ENCODE measurements at places on chromosomes 3 and 15.

- DNase-seq: no peak
These were observed 34.6 kb upstream of the GPR149 start for GRCh38 chr3:154464440-154465190.

- no peak for DNase-seq
These were observed 11.5 kb upstream of the TEX9 start for GRCh38 chr15:56353740-56354139.

- DNase-seq: peak; percentile 45
These were observed 46.0 kb downstream of the ALDH1L1 start for GRCh38 chr3:126134219-126134975.

- no peak for DNase-seq
These were observed 79.8 kb upstream of the MDFIC2 start for GRCh38 chr3:70392227-70392626.

GRCh38 chr15:29550834-29551465 lies 271.3 kb downstream of the TJP1 start:
- DNase-seq: no peak

DNA sequence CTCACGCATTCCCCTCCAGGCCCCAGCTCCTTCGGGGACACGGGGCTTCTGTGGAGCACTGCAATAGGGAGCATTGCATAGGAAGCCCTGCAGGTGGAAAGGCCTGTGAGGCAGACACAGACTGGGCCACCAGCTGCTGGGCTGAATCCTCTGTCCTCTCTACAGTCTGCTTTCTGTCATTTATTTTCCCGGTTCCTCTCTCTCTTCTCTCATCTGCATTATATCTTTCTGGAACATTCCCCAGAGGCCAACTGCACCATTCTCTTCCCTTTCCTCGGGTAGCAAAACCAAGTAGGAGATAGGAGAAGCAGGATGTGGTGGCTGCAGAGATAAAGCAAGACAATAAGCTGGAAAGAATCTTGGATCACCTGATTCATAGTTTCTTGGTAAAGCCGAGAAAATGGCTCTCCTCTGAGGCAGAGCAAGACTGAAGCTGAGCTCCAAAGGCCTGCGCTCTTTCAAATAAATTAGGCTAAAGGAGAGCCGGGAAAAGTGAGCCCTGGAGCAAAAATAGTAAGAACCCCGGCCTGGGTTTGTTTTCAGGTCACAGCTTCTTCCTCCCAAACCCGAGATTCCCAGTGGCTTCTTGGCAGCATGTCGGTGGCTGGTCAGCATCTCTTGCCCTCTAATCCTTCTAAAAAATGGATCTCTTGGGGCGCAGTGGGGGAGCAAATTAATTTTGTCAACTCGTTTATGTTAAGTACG lies 5.3 kb downstream of the TM4SF4 start:
- DNase-seq: no peak

- DNase-seq: peak; percentile 14
These were observed 207.1 kb downstream of the TBC1D2B start for GRCh38 chr15:77870195-77871065.

DNA sequence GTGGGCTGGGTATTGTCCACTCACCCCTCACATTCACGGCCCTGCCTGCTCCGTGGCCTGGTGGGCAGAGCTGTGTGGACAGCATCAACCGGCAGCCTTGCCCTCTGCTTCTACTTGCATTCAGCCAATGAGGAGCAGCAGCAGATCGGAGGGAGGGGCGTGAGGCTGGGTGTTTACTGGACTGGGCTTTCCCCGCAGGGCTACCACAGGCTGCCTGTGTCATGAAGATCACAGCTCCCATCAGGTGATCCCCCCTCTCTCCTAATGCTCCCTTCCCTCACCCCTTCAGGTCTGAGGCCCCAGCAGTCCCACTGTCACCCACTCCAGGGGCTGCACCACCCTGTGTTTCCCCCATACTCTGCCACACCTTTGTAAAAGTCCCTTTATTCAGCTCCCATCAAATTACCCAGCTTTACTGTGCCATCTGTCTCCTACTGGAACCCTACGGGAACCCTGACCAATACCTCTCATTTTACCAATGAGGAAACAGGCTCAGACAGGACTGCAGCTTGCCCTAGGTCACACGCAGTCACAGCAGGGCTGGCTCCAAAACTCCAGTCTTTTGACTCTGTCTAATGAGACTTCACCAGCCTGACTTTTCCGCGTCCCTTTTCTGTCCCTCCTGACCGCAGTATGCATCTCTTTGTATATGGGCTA lies 81.1 kb downstream of the MEGF11 start:
- no peak for DNase-seq

DNA sequence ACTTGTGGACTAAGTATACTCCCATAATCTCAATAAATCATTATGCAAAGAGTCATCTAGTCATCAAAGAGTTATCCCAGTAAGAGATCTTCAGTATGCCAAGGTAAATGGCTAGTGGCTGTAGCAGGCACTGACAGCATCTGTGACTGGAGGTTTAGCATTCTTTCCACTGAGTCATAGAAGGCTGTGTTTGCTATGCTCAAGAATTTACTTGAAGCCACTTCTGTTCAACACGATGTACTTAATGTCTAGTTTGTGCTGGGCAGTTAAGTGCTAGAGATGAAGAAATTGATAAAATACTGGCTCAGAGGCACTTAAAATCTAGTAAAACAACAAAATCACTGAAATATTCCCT lies 13.0 kb downstream of the ZBED2 start:
- no peak for DNase-seq

DNA sequence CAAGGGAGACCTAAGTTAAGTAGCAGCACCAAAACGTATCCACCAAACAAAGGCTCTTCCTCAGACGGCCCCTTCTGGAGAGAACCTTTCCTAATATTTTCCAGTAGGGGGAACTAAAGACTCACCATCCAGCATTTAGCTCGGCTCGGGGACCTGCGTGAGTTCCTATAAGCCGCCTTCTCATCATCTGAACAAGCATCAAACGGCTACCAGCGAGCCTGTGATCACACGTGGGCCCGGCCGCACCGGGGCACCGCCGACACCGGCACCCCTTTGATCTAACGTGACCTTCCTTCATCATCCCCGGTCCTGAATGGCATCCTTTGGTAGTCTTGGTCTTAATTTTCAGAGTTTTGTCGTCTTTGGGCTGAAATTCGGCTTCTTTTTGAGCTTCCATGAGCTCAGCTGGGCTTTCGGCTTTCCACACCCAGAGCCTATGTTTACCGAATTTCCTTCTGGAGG lies 1.4 kb upstream of the ROBO2 start:
- DNase-seq: no peak

DNA sequence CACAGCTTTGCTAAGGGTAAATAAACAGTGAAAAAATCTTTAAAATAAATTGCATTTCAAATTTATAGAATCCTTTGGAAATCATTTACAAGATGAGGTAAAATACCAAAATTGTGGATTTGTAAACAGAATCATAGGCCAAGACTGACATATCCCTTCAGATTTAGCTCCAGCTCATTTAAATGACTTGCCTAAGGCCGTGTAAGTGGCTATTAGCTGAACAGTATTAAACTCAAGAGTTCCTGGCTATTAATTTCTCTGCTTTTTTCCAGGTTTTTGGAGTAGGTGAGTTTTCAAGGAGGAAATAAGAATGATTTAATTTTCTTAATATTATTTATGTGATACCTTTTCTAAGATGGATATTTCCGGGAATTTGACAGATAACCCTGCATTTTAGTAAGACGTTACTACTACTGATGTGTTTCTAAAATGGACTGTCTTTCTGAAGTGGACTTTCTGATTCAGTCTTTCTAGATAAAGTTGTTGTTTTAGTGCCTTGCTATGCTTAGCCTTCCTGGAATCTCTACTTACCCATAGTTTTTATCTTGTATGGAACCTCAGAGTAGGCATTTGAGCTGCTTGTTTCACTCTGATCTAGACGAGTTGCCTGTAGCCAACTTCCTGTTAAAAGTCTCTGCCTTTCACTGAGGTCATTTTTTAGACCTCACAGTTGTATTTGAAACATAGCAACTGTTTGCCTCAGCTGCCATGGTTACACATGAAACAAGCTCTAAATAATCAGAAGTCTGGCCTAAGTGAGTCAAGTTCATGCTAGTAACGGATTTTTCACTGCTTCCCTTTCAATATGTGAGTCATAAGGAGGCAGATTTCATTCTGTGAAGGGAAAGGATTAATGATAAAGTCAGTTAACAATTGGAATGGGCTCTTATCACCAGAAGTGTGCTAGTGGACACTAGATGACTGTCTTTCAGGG lies 127.0 kb downstream of the KLHL25 start:
- DNase-seq: peak; percentile 70

DNA sequence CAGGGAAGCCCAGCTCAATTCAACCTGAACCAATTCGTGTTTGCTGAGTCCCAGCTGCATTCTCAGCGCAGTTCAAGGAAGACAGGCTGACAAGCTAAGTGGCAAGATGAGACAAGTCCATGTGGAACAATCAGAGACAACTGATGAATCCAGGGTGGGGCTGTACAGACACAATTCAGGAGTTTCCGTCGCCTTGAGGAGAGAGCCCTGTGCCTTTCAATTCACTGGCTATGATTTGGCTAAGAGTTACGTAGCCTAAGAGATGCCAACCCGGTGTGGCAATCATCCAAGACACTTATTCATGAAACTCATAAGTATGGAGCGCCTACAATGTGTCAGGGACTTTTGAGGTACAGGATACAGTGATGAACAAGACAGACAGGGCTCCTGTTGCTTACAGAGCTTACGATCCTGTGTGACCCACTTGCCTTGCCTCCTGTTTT lies 15.5 kb upstream of the ZBED2 start:
- DNase-seq: peak; percentile 33

DNA sequence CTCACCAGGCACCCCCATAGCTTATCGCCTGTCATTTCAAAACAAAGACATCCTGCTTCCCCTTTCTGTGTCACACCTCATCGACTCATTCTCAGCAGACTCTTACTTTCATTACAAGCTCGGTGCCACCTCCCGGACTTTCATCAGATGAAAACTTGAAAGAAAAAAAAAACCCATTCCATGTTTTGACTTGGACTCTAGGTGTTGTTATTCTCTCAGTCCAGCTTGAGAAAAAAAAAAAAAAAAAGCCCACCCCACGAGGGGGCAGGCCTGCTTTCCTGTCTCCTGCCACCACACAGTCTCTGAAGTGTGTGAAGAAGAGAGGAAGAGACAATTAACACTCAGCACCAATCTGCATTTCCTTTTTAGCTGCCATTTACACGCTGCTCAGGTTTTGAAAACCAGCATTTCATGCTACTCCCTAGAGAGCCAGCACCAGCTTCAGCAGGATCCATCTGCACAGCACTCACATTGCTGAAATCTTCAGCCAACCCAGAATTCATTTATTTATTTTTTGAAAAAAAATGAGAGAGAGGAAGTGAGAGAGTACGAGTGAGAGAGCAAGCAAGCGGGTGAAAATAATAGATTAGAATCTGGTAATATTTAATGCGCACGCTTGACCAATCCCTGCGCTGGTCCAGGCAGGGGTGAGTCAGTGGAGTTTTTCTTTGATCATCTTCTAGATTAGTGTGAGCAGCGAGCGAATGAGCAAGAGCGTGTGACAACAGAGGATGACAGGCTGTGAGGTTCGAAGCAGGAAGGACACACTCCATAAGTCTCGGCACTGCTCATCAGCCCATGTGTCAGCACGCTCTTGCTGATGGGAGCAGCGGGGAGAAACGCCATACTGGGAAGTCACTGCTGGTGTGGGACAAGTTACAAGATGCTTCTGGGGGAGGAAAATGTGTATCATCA lies 23.5 kb downstream of the ZNF80 start:
- DNase-seq: peak; percentile 83

- DNase-seq: no peak
These were observed 258.8 kb downstream of the PLOD2 start for GRCh38 chr3:145902166-145902565.

DNA sequence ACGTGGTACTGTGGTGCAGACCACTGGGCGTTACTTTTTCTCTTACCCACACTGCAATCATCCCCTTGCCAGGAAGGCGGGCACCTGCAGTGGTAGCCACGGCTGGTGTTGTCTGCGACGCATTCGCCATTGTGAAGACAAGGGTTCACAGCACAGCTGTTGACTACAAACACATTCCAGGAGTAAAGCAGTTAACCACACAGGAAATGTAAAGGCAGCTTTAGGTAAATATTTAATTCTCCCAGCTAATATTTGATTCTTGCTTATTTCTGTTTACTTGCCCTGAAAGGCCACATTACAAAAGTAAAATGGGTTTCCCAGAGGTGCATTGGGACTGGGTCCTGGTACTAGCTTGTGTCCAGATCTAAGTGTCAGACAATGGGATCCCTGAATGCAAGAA lies 45.4 kb downstream of the HEG1 start:
- DNase-seq: no peak

DNA sequence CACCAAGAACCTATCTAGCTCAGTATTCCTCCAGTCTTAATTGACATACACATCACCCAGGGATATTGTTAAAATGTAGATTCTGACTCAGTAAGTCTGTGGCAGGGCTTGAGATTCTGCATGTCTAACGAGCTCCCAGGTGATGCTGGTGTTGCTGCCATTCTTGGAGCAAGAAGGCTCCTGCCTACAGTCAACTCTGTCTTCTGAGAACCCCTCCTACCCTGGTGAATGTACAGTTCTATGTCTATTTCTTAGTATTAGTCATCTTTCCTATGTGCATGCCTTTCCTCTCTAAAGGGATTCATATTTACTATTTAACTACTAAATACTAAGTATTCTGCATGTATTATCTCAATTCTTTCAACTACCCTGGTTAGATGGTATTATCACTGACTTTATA lies 268.7 kb downstream of the EDEM1 start:
- no peak for DNase-seq

DNA sequence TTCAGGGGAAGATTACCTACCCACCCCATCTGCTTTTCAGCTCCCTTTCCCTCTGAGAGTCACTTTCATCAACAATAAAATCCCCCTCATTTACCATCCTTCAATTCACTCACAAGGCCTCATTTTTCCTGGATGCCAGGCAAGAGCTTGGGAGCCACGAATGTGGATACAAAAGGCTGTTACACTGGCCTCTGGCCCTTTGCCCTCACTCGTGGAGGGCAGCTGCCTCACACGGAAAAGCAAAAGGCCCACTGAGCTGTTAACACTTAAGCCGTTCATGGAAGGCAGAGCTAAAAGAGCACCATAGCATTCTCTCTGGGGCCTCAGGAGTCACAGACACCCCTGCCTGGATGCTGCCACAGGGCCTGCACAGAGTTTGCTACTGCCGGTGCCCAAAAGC lies 102.4 kb upstream of the TUSC7 start:
- no peak for DNase-seq

- DNase-seq: no peak
These were observed 630 bp upstream of the EFCAB12 start for GRCh38 chr3:129429080-129429451.

GRCh38 chr3:121072133-121072532 lies 164.1 kb downstream of the STXBP5L start:
- no peak for DNase-seq

GRCh38 chr3:26068890-26069289 lies 279.0 kb downstream of the OXSM start:
- no peak for DNase-seq

DNA sequence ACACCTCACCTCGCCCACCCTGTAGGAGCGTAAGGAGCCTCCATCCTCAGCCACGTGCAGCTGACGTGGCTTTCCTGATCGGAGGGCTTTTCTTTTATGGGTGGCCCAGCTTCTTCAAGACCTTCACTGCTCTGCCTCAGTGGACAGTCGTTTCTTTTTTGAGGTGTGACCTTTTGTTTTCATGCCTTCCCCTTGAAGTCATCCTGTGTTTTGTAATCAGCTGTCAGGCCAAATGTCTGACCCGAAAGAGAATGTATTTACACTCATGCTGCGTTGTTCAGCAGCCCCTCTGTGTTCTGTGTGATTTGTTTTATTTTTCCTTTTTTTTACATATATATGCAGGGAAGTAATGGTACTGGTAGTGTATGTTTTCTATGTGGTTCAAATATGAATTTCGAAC lies 41.8 kb downstream of the CCK start:
- no peak for DNase-seq

All from CD4-positive, alpha-beta T cell treated with Interleukin-6 for 4 hours (primary cell).